Muscle of arm (tissue), 14 donors: ENCODE measurements at places on chromosomes 16 and 17.
A peak's percentile ranks its signal among the peaks of the same experiment; 100 is the strongest.

GRCh38 chr16:70743791-70744190, 57.2 kb downstream of the VAC14 start:
- no peak for DNase-seq

DNA sequence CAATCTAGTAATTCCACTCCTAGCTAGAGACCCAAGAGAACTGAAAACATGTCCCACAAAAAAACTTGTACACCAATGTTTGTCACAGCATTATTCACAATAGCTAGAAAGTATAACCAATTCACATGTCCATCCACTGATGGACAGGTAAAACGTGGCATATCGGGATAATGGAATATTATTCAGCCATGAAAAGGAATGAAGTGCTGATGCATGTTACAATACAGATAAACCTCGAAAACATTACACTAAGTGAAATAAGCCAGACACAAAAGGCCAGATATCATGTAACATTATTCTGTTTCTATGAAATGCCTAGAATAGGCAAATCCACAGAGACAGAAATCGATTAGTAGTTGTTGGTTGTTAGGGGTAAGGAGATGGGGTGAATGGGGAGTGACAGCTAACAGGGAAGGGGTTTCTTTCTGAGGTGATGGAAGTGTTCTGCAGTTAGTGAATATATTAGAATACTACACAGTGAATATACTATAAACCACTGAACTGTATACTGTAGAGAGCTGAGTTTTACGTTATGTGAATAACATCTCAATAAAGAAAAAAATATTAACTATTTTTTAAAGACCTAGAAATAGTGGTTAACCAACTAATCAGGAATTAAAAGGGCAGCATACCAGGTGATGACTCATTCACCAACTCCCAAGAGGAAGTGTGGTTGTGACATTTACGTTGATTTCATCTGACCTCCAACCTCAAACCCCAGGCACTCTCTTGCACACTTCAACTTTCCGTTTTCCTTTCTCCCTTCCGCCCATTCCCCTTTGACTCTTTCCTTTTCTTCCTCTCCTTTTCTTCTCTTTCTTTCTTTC, 48.6 kb downstream of the GAS7 start:
- no peak for DNase-seq

DNA sequence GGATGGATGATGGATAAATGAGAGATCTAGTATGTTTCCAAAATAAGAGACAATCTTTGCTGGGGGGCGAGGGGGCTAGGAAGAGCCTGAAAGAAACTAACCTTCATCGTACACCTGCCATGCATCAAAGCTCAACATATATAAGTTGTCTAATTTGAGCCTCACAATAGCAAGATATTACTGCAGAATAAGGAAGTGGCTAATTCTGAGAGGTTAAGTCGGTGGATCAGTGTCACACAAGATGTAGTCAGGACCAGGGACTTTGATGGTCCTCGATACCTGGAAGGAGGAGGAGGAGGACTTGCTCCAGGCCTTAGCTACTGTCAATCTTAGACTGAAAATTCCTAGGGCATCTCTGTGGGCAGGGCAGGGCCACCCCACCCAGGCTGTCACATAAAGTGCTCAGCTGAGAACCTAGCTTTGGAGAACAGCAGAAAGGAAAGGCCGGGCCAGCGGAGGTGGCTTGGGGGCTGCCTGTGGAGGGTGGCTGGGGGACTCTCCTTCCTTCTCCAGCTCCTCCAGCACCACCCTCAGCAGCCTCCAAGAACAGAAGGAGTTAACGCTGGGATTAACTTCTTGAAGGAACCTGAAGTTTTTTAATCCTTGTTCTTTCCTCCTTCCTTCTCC, 460 bp upstream of the SLC13A2 start:
- DNase-seq: no peak

- DNase-seq: no peak
Measured at GRCh38 chr17:18318117-18318516, 3.0 kb downstream of the SMCR8 start.

DNA sequence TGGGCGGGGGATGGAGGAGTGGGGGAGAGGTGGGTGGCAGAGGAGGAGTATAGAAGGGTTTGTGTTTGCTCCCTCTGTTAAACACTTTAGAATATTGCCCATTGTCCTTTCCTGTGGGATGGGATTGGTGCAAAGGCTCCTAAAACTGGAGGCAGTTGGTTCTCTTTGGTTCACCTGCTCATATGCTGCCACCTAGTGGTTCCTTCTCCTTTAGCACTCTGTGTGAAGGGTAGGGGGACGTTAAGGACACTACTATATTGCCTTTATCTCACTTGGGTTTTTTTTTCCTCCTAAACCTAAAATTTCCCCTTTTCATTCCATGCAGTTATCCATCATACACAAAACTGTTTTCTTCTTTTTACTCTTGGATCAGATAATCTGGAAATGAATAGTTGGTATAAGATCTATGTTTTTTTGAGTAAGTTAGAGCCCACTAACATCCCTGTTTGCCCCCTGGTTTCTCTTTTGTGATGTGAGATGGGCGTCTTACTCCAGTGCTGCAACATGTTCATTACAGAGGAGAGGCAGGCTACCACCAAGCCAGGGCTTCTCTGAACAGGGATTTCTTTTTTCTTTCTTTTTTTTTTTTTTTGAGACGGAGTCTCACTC, 23.8 kb downstream of the SNX11 start:
- peak; percentile 76 for DNase-seq

DNA sequence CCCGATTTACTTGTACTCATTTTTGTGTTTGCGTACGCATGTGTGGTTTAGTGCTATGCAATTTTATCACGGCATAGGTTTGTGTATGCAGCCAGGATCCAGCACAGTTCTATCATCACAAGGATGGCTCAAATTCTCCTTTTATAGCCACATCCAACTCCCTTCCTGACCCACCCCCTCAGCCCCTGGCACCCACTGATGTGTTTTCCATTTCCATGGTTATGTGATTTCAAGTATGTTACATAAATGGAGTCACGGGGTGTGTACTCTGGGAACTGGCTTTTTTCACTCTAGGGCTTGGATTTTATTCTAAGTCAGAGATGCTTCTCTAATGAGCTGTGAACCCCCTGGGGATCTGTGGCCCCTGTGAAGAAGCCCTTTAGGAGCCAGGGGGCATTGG, 16.8 kb downstream of the IL4R start:
- DNase-seq: peak; percentile 51

- no peak for DNase-seq
Measured at GRCh38 chr16:87352818-87353217, 30.8 kb downstream of the FBXO31 start.

DNA sequence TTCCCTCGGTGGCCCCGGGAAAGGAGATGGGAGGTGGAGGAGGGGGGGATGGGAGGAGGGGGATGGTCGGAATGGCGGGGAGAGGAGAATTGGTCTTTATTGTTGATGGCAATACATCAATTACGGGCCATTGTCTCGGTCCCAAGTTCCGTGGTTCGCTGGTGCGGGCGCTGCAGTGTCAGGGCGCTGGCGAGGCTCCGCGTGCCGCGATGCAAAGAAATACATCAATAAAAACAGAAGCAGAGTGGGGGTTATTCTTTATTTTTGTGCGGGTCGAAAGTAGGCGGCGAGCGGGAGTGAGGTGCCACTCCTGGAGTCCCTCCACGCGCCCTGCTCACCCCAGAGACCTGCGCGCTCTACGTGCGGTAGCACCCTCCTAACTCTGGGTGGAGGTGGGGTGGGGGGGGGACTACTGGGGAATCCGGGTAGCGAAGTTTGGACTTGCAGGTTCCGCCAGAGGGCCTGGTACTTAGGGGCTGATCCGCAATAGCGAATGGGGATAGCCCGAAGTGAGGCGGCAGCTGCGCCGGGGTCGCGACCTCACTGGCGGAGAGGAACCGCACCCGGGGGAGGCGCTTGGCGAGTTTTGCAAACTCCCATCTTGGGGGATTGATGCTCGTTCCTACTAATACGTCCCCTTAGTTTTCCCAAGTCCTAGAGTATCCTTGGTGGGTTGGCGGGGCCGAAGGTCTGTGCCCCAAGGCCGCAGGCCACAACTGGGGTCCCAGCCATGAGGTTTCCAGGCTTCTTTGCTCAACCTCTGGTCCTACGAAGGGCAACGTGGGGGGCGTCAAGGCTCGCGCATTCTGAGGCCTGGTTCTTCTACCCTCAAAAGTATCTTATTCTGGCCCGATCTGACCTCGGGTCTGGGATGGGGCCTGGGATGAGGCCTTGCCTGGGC, 3.5 kb upstream of the SALL1 start:
- no peak for DNase-seq
